ENCODE measurements at places on chromosomes 11 and 22.

GRCh38 chr22:23251445-23252093 lies 71.3 kb downstream of the BCR start:
- DNase-seq: no peak

- no peak for DNase-seq
These were observed 20.9 kb downstream of the PRG3 start for GRCh38 chr11:57359896-57360690.

- DNase-seq: peak; percentile 1
These were observed 3.5 kb downstream of the KRTAP5-9 start for GRCh38 chr11:71551711-71552110.

DNA sequence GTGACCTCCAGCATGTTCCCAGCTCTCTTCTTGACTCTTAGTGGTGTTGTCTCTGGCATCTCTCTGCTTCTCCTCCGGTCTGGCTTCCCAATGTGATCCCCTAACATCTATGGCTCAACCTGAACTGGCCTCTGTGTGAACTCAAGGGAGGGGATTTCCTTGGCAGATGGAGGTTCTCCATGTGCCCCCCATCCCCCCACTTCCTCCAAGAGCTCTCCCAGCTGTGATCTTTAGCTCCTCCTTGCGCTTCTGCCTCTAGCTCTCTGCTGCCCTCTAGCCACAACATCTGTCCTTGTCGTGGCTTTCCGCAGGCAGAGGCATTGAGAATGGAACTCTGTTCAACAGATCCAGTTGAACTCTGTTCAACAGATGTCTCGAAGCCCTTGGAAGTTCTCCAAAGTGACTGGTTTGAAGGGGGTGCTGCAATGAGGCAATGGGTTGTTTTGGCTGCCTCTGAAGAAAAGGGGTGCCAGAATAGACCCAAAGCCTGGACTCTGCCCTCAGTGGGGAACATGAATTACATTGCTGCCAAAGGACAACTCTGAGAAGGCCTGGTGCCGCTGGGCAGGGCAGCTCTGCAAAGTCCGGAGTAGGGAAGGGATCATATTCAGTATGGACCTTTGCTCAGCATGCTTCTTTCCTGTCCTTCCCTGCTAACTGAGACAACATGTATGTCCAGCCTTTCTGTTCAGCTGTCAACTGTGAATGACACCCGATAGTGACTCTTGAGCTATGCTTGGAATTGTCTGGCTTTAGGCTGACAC lies 61.9 kb downstream of the ADM start:
- DNase-seq: peak; percentile 95

DNA sequence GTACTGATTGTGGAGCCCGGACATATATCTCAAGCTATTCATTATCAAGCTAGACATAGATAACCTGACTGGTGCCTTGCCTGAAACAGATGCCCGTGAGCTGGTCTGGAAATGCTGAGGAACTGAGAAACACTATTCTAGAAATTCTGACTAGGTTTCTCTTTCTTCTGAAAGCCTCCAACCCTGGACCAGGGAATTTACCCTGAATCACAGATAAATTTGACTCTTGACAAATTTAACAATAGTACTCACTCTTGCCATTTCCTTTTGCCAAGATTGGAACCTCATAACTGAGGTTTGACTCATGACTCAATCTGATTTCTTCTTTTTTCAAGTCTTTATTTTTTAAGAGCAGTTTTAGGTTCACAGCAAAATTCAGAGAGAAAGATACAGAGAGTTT lies 189.6 kb upstream of the SYN3 start:
- DNase-seq: peak; percentile 57

GRCh38 chr11:2721210-2721916 lies 21.6 kb upstream of the KCNQ1OT1 start:
- DNase-seq: no peak

- no peak for DNase-seq
These were observed 11.5 kb downstream of the RPL27A start for GRCh38 chr11:8694137-8694536.

GRCh38 chr22:17891481-17892167 lies 117.4 kb upstream of the BID start:
- DNase-seq: no peak
